Cerebellar cortex (tissue), 1 donor: ENCODE measurements at places on chromosomes 12 and 14.

DNA sequence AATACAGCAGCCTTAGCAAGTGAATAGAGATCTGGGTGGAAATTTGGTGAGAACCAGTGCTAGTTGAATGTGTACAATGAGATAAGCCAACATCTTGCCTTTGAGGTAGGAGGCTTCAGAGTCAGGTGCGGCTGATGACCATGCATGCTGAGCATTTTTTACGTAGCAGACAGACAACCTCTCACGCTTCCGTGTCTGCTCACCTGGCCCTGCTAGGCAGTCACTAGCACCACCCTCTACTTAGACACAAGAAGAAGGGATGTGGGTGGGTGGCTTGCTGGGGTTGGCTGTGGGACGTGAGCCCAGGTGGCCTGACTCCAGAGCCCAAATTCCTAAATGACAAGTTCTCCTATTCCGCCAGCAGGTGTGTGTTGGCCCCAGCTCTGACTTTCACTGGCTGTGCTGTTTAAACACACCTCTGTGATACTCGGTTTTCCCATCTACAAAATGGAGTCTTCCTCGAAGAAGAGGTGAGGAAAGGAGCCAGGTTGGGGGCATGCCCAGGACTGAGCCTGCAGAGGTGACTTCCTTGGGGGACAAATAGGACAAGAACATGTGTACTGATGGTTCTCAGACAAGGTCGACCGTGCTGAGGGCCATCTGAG lies 57.8 kb upstream of the BCL11B start:
- DNase-seq = no peak

- DNase-seq = no peak
These were observed 7.1 kb downstream of the RACGAP1 start for GRCh38 chr12:50018154-50018553.

GRCh38 chr12:93358058-93358457 lies 19.7 kb upstream of the NUDT4 start:
- DNase-seq = no peak

- DNase-seq = no peak
These were observed 26.5 kb downstream of the RAD51B start for GRCh38 chr14:67846029-67846610.

DNA sequence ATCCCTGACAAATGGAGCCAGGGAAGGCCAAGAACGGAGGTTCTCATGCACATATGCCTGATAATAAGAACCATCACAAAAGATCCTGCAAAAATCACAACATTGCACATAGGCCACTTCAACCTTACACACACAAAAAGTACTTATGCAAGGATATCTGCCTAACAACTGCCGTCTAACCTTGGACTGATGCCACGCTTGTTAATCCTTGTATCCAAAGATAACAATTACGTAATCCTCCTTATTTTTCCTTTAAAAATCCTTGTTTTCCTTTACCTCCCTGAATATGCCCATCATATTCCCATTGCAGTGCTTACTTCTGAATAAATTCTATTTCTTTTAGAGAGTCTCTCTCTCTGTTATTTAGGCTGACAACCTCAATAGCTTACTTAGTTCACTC lies 59.5 kb downstream of the TMEM116 start:
- no peak for DNase-seq

DNA sequence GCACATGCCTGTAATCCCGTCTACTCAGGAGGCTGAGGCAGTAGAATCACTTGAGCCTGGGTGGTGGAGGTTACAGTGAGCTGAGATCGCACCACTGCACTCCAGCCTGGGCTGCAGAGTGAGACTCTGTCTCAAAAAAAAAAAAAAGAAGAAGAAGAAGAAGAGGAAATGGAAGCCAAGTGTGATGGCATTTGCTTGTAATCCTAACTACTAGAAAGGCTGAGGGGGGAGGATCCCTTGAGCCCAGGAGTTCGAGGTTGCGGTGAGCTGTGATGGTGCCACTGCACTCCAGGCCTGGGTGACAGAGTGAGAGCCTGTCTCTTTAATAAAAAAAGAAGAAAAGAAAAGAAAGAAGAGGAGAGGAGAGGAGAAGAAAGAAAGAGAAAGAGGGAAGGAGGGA lies 52.1 kb downstream of the LGMN start:
- no peak for DNase-seq

DNA sequence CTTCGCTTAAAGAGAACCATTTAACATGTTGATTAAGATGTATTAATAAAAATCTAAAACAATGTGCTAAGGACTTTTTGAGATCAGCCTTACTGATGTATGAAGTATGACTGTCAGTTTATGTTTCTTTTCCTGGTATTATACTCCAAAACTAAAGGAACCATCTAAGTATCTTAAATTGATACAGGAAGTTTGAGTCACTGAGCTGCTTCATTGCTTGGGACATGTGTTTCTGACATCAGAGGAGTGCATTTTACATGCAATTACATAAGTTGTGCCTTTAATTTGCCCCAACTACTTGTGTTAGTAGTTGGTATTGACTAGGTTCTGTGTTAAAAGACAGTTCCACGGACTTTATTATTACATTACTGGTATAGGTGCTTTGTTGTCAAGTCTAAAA lies 50.9 kb downstream of the PROX2 start:
- DNase-seq = no peak

DNA sequence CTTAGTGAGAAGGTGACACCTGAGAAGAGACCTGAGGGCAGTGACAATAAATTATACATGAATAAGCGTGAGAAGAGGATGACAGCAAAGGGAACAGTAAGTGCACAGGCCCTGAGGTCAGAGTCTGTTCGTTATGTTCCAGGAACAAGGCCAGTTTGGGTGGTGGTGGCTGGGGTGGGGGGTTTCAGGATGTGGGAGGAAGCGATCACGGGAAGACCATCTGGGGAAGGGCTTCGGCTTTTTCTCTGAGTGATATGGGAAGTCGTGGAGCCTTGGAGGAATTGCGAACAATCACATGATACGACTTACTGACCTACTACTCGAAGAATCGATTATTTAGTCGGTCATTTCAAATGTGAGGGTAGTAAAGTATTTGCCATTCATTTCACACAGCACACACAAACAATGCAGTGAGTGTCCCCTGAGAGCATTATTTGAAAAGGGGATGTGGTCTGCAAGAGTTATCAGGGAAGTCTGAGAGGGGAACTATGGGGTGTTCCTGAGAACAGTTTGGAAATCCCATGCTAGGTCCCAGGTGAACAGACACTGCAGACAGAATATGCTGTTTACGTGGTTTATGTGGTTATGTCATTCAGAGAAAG lies 94.7 kb downstream of the SLC38A1 start:
- no peak for DNase-seq
